ENCODE measurements at places on chromosomes 6 and 20. TPM values are rescaled to one million over a fixed set of nuclear protein-coding genes. Genes with fewer than 3 reads are reported as not detected.

TMEM74B gene
- 0.23 TPM for total RNA-seq

LY6G6D gene
- total RNA-seq: not detected

PNLDC1 gene
- 0.30 TPM for total RNA-seq

CTSA gene
- 71.3 TPM for total RNA-seq

SLC24A3 gene
- total RNA-seq: not detected

GABRR1 gene
- total RNA-seq: not detected

NFATC2 gene
- 45.2 TPM for total RNA-seq

FOXA2 gene
- not detected for total RNA-seq

APOM gene
- 1.9 TPM for total RNA-seq

BEND6 gene
- total RNA-seq: not detected

C20orf204 gene
- 2.6 TPM for total RNA-seq

GMPR gene
- total RNA-seq: 0.80 TPM

PAX1 gene
- total RNA-seq: not detected

DPPA5 gene
- total RNA-seq: not detected

SYS1 gene
- total RNA-seq: 33.2 TPM

ADAT2 gene
- total RNA-seq: 27.5 TPM

GSTA3 gene
- total RNA-seq: not detected

PHF1 gene
- total RNA-seq: 27.3 TPM

C6orf118 gene
- not detected for total RNA-seq

L3MBTL1 gene
- 4.4 TPM for total RNA-seq

SCUBE3 gene
- total RNA-seq: 0.06 TPM

RBPJL gene
- total RNA-seq: not detected

UST gene
- 8.1 TPM for total RNA-seq

PRICKLE4 gene
- total RNA-seq: not detected

RFX6 gene
- not detected for total RNA-seq

MLIP gene
- not detected for total RNA-seq

MRPS10 gene
- total RNA-seq: 53.2 TPM
